ENCODE measurements at places on chromosomes 16 and 17.
A peak's percentile ranks its signal among the peaks of the same experiment; 100 is the strongest.

DNA sequence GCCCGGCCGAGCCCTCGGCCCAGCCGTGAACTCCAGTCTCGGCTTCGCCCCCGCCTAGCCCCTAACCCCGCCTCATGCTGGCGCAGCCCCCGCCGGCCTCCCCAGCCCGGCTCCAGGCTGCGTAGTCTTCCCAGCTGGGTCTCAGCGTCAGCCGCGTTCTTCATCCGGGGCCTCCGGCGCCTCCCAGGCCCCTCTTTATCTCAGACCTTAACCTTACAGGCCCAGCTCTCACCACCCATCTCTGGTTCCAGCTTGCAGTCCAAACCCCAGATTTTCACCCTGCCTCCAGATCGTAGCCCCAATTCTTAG is at the start of gene PROCA1:
Gene PROCA1, minus strand, starts transcription at position 166 of the 309 bp plus-strand sequence. CDS start 228 bp downstream, outside the sequence.
- no peak for DNase-seq

GRCh38 chr16:74729783-74730683 is 29.4 kb upstream of the MLKL start:
- no peak for DNase-seq

- DNase-seq: peak; percentile 77
These were observed 17.7 kb downstream of the SGCA start for GRCh38 chr17:50183421-50183994.

GRCh38 chr17:58084317-58084981 is 1.2 kb downstream of the DYNLL2 start:
- DNase-seq: no peak

- DNase-seq: no peak
These were observed 23.1 kb upstream of the TMEM94 start for GRCh38 chr17:75433218-75433783.

- peak; percentile 73 for DNase-seq
These were observed 975 bp downstream of the CHD9 start for GRCh38 chr16:53055541-53056391.

DNA sequence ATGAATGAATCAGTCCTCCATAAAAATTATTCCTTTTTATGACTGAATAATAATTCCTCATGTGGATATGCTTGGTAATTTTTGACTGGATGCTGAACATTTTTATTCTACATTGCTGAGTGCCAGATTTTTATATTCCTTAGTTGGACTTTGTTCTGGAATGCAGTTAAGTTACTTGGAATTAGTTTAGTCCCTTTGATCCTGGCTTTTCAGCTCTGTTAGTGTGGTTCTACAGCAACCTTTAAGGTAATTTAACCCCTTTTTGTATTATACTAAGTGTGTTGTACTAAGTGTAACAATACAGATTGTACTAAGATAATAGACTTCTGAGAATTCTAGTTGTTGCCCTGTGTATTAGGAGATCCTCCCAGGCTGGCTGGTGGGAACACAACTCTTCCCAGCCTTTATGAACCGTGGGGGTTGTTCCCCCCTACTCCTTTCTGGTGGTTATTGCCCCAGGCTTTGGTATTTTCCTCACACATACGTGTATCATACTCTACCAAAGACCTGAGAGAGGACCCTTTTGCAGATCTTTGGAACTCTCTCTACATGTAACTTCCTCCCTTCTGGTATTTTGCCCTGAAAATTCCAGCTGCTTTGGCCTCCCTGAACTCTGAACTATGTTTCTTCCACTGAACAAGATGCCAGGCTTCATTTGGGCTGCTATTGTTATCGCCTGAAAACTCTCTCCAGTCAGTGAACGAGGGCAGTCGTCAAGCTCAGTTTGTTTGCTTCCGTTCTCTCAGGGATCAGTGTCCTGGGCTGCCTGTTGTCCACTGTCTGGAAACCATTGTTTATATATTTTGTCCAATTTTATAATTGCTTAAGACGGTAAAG is 30.5 kb downstream of the TANGO6 start:
- no peak for DNase-seq

GRCh38 chr17:59370593-59371299 is 39.3 kb downstream of the YPEL2 start:
- DNase-seq: no peak

- peak; percentile 97 for DNase-seq
These were observed 249.2 kb upstream of the GSE1 start for GRCh38 chr16:85363881-85364280.

- DNase-seq: peak; percentile 55
These were observed 28.4 kb upstream of the WFIKKN2 start for GRCh38 chr17:50807009-50807408.

DNA sequence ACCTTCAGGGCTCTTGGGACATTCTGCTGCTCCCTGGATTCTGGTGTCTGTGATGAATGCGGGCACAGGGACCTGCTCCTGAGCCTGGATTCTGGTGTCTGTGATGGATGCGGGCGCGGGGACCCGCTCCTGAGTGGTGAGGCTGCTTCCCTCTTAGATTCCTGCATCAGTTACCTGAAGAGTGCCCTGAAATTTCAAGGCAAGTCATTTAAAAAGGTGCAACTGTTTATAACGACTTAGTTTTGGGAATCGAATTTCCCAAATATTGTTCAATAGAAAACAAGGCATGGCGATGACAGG is 7.0 kb downstream of the TMEM204 start:
- DNase-seq: no peak

DNA sequence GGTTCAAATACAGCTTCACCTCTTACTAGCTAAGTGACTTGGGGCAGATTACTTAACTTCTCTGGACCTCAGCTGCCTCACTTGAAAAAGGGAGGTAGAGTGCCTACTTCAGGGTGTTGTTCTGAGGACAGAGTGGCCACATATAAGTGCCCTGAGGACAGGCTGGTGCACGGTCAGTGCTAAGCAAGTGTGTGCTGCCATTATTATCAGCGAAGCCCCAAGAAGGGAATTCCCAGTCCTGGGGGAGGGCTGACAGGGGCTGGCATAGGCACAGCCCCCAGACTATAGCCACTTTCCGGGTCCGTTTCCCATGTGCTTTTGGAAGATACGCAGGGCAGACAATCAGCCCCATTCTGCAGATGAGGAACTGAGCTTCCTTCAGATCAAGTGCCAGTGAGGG is 2.5 kb downstream of the ZBTB4 start:
- no peak for DNase-seq

- no peak for DNase-seq
These were observed 42.1 kb downstream of the PRSS54 start for GRCh38 chr16:58252716-58253115.

GRCh38 chr17:63772801-63773271 is 561 bp downstream of the CCDC47 start:
- peak; percentile 18 for DNase-seq

DNA sequence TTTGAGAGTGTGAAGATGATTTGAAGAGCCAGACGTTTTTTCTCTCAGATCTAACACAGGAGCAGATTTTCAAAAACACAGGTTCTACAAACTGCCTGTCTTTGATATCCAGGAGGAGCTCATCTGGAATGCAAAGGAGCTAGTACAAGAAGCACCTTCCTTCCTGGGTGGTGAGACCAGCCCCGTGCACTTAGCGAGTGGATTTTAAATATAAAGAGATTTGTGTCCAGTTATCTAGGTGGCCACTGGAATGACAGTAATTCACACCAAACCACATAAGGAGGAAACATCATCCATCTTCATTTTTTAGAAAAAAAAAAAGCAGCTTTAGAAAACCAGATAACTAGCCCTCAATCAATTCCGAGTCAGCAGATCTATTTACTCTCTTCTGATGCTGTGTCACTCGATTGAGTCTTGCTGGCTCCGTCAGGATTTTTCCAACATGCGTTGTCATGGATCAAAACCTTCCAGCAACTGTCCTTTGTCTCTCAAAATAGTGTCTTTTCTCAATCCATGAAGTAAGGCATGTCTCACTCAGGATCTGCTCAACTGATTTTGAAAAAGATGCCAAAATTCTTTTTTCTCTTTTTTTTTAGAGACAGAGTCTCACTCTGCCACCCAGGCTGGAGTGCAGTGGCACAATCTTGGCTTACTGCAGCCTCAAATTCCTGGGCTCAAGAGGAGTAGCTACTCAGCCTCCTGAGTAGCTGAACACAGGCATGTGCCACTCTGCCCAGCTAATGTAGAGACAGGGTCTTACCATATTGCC is 451.2 kb upstream of the PSMD7 start:
- no peak for DNase-seq

GRCh38 chr16:21659124-21659523 is 4.6 kb upstream of the OTOA start:
- no peak for DNase-seq

DNA sequence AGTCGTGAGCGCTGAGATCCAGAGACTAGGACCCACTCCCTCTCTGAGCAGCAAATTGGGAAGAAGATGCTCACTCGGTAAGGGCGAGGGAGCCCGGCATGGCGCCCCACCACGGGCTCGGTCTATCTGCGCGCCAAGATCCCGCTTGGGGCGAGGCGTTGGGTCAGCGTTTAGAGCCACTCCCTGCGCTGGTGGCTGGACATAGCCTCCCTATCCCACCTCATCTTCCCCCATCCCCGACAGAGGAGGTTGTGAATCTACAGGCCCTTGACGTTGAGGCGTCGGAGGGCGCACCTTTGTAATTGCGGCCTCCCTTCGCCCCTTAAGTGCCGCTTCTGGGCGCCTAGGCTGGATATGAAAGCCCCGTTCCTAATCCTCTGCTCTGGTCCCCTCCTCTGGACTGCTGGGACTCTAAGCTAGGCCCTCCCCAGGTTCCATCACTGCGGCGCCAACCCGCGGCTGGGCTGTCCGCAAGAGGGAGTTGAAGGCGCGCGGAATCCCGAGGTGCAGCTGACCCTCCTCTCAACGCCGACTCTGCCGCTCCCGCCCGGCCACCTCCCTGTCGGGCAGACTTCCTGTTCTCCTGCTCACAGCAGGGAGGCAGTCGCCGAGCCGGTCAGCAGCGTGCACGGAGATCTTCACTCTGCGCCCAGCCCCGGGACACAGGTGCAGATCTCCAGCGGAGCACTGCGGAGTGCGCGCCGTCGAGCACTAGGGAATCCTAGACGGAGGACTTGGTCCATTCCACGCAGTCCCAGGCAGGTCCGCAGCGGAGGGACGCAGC is 16.1 kb upstream of the HOXB9 start:
- no peak for DNase-seq

DNA sequence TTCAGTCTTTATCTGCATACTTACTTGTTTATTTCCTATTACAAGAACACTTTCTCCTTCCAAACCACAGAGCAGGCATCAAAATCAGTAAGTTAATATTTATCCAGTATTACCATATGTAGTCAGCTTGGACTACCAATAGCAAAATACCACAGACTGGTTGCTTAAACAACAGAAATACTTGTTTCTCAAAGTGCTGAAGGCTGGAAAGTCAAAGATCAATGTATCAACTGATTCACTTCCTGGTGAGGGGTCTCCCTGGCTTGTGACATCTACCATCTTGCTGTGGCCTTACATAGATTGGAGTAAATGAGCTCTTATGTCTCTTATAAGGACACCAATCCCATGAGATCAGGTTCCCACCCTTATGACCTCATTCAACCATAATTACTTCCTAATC is 2.6 kb downstream of the STXBP4 start:
- DNase-seq: no peak

GRCh38 chr16:88560714-88561484 is 9.3 kb upstream of the ZC3H18 start:
- DNase-seq: peak; percentile 41

GRCh38 chr17:56678249-56679114 is 85.0 kb downstream of the NOG start:
- DNase-seq: no peak

GRCh38 chr16:82700541-82701235 is 73.9 kb downstream of the CDH13 start:
- DNase-seq: peak; percentile 88

DNA sequence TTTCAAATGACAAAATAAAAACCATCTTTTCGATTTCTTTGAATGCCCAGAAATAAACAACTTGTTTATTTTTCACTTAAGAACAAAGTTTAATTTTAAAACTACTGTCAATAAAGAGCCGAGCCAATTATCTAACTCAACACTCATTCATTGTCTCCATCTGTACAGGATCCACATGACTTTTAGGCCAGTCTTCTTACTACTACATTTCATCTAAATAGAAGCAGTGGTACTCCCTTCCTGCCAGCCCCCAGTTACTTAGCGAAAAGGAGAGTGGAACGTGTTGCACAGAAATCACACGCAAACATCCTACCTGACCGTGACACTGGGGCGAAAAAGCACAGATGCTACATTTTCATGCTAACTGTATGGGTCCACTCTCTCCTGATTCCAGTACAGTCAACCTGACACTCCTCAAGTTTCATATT is 1.2 kb downstream of the GNA13 start:
- DNase-seq: no peak

DNA sequence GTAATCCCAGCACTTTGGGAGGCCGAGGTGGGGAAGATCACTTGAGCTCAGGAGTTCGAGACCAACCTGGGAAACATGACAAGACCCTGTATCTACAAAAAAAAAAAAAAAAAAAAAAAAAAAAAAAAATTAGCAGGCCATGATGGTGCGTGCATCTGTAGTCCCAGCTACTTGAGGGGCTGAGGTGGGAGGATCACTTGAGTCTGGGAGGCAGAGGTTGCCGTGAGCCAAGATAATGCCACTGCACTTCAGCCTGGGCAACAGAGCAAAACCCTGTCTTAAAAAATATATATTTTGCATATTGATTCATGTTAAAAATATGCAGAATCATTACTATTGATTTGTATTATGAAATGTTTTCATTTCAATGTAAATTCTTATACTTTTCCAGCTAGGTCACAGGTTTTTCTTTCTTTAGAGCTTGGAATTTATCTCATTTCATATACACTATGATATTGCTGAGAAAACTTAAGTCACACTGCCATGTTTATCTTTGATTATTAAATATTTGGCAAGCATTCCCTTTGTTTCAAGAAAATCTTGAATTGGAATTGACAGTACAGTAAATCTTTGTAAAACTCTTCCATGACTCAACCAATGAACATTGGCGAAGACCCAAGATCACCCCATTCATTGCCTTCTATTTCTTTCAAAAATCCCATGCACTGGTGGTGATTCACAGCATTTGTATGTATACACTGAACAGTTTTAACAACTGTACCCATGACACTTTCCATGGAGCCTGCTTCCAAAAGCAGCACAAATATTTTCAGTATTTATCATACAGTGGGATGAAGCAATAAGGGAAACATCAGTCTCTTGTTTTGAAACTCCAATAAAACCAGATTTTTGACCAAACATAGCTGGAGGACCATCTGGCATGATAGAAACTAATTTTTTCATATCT is 83.5 kb upstream of the TNRC6A start:
- DNase-seq: peak; percentile 100

GRCh38 chr16:10954903-10955302 is 10.5 kb downstream of the CLEC16A start:
- DNase-seq: no peak

GRCh38 chr17:32865141-32865540 is 11.8 kb downstream of the MYO1D start:
- no peak for DNase-seq

All from fibroblast of skin of back (primary cell).